Stimulated activated CD4-positive, alpha-beta T cell treated with anti-CD3 and anti-CD28 coated beads, Interleukin-1b, Interleukin-23, amount 100 ng/mL, for 1 hour (primary cell): ENCODE measurements at places on chromosomes 2 and 18.

- DNase-seq: no peak
Measured at GRCh38 chr2:152822676-152823075, 104.3 kb downstream of the ARL6IP6 start.

DNA sequence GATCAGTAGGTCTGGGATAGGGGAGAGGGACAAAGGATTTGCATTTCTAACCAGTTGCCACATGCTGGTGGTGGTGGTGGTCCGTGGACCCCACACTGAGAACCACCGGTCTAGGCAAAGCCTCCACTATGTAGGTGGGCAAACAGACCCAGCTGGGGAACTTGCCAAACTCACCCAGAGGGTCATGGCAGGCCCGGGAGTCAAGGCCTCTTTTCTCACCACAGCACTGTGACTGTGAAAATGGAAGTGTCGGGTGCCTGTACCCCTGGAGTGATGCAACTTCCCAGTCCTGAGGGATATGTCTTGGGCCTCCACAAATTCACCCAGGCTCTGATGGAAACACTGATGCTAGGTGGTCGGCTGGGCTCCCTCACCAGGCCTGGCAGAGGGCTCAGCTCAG lies 101.2 kb upstream of the SMAD2 start:
- no peak for DNase-seq

DNA sequence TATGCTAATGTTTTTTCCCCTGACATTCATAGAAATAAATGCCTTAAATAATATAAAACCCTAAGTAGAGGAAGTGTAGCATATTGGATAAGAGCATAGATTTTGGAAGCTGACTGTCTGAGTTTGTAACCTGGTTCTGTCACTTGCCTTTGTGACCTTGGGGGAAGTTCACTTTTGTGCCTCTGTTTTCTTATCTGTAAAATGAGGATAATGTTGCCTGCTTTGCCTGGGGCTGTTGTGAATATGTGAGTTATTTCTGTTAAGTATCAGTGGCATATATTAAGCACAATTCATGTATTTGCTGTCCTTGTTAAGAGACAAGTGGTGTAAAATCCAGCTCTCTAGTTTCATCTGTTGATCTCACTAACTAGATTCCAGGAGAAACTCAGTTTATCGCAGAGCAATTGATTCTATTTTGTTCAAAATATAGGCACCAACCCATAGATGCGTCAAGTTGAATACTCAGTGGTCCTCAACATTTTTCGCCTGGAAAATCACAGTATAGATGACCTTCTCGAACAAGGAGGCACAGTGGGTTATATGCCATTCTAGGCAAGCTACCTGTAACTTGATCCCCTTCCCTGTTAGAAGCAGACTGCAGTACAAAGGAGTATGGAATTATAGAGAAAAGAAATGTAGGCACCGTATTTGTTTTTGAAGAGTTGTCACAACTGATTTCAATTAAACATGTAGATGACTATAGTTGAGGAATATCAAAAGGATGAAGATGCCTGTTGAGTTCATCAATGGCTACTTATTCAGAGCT lies 67.0 kb downstream of the SOCS6 start:
- no peak for DNase-seq

- no peak for DNase-seq
Measured at GRCh38 chr2:79530443-79530842, 17.6 kb downstream of the CTNNA2 start.

- DNase-seq: no peak
Measured at GRCh38 chr2:189037518-189037917, 63.3 kb downstream of the COL3A1 start.

DNA sequence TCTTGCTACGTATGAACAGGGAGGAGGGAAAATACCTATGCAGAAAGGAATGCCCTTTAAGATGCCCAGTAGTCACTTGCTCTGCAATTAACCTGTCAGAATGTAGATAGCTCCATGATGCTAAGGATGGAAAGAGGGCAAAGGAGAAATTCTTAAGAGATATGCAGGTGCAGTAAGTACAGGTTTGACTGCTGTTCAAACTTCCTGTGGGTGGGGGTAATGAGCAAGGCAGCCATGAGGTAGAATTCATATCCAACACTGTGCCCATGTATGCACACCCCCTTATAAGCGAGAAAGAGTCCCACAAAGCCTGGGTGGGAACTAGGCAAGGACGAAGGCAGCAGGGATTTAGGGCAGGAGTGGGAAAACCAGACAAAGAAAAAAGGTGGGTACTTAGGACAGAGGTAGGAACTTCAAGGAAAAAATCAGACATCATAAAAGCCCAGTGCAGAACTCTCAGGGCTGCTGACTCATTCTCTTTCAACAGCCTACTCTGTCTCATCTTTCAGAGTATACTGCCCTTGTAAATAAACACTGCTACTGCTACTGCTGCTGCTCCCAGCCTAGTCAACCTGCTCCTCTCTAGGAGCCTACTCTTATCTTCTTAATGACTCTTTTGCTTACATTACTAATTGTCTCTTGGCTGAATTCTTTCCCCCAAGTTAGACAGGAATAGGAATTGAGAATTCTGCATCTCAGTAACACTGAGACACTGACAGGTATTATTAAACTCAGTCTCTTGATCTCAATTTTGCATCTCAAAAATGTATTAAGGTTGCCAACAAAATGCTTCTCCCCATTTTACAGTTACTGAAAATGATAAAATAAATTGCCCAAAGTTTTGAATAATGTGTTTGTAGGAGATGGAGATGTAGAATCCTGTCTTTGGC lies 189.0 kb downstream of the PTH2R start:
- no peak for DNase-seq

GRCh38 chr2:30433541-30434299 lies 13.3 kb upstream of the LCLAT1 start:
- no peak for DNase-seq

DNA sequence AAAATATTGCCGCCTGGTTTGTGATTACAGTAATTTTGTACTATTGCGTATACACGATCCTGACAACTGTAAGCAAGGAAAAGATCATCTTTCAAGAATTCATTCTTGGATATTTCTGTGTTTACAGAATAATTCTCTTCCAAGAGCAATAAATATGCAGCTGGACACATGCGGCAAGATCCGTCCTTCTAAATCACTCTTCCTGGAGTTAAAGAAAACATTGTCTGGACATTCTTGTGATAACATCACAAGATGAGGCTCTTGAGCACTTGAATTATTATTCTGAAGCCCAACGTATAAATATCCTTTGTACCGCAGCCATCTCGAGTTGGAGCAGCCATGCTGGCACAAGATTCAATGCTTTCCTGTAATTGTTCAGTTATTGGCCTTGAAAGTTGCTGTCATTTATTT lies 9.9 kb downstream of the FHL2 start:
- DNase-seq: no peak

DNA sequence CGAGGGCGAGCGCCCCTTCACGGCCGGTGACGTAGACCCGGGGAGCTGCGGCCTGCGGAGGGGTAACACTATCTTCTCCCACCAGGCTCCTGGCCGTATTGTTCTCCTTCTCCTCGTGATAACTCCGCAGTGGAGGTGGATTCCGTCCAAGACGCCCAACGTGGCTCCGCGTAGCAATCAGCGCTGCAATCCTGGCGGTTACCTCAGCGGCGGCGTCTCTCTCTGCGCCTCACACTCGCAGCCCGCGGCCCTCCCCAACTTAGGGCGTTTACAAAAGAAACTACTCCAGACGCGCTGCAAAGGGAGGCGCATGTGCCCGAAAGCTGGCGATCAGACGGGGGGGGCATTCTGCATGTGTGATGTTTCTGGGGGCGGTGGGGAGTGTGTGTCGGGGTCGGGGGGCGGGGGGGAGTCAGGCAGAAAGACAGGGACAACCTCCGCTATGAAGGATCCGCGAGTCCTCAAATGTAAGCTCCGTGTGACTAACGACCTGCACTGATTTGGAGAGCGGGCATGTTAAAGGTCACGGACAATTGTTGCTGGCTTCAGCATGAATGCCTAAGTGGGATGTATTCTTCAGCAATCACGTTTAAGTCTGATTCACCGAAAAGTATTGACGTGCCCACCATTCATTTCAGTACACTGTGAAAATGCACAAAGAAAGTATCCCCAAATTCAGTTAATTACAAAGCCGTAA lies 1.3 kb upstream of the ZNF516 start:
- no peak for DNase-seq

GRCh38 chr2:231571661-231572191 lies 20.9 kb upstream of the TEX44 start:
- DNase-seq: no peak

- peak; percentile 15 for DNase-seq
Measured at GRCh38 chr2:149040451-149040850, 2.0 kb downstream of the LYPD6B start.

DNA sequence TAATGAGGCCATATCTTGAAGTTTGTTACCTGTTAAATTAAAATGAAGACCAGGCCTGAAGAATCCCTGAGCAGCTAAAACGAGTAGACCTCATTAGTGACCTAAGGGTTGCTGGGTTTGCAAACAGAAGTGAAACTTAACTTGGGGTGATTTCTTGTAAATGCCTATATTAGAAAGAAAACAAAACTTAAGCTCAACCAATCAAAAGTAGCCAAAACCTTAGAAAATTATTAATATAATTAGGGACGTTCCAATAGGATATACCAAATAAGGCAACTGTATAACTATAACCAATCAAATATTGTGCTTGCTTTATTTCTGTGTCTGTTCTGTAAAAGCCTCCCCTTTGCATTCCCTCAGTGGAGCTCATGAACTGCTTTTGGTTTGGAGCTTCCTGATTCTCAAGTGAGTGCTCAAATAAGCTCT lies 137.9 kb upstream of the VRK2 start:
- DNase-seq: no peak

DNA sequence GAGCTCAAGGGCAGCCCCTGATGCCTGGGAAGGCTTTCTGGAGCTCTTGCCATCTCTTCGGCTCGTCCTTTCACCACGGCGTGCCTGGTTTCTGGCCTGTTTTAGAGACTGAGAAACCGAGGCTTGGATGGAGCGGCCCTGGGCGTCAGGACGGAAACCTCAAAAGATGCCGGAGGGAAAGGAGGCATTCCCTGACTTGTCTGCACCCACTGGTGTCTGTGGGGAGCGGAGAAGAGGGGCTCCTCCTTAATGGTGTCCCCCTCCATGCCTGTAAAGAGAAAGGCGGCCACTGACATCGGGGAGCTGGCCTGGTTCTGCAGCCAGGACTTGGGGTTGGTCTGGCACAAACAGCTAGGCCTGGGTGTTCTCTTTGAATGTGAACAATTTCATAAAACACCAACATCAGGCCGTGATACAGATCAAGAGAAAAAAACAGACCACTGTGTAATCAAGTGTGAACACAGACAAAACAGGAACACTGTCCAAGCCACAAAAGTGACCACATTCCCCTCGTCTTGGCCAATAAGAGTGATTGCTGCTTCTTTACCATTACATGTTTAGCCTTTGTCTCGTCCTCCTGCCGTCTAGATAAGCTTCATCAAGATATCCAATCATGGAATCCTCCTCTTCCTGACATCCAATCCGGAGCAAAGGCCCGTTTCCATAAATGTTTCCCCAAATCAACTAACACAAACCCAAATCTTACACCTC lies 633 bp upstream of the ILKAP start:
- DNase-seq: no peak

DNA sequence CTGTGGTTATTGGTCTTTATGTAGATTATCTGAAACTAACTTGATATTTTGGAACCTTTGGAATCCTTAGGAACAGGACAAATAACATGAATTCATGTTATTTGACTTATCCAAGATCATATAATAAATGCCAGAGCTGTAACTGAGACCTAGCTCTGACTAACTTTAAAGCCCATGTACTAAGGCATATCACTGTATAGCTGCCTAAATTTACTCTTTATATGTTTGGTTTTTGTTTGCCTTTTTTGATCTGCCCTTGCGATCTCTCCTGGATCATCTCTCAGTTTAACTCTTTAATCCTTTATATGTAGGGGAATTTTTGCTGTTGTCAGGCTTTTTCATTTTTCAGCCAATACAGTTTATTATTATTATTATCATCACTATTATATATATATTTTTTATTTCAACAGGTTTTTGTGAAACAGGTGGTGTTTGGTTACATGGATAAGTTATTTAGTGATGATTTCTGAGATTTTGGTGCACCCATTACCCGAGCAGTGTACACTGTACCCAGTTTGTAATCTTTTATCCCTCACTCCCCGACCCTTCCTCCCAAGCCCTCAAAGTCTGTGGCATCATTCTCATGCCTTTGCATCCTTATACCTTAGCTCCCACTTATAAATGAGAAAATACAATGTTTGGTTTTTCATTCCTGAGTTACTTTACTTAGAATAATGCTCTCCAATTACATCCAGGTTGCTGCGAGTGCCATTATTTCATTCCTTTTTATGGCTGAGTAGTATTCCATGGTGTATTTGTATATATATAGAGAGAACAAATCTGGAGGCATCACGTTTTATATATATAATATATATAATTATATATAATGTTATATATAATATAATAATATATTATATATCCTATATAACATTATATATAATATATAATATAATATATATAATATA lies 48.9 kb downstream of the APLF start:
- no peak for DNase-seq

DNA sequence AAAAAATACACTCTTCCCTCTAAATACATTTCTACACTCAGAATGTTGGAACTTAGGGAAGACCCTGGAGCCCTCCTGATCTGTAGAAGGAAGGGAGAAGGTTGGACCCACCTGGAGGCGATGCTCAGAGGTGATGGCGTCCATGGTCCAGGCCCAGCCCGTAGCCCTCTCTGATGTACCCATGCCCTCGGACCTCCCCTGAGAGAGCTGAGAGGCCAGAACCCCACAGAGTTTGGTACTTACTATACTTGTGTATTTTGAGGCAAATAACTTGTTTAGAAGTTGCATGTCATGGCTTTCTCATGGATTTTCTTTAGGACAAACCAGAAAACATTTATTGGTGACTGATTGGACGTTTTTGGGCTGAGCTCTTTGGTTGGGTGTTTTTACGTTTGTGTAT lies 10.5 kb downstream of the CTDP1 start:
- DNase-seq: no peak

DNA sequence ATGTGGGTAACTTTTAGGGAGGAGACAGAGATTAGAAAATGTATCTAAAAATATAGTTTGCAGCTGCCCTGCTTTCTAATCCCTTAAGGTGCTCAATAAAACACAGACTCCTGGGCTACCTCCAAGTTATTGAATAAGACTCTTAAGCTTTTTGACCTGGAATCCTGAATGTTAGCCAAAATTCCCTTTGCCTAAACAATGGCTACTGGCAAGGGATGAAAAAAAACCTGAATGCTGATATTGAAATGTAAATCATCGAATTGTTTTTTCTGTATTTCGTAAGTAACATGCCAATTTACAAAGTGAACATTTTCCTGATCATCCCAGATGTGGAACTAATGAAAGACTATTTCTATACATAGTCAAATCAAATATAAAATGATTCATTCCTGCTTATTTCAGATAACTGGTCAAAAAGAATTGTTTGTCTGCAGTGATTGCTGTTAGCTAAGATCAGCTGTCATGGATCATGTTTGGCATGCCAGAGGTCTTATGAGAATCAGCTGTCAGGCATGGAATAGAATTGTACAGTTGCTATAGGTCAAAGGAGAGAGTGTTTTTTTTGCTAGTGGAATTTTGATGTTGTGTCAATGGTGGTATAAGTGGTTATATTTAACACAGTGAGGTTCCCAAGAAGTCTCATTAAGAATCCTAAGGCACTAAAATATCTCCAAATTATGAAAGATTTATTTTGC lies 363.6 kb upstream of the CWC22 start:
- DNase-seq: no peak

- DNase-seq: no peak
Measured at GRCh38 chr2:121160366-121160765, 124.6 kb downstream of the TFCP2L1 start.
